Esophagus muscularis mucosa (tissue), 4 donors: ENCODE measurements at places on chromosomes 13 and 19. TPM values are rescaled to one million over a fixed set of nuclear protein-coding genes. Genes with fewer than 3 reads are reported as not detected.

Gene RNF126
- total RNA-seq, result 41.5 TPM

Gene IGFLR1
- 7.9 TPM for total RNA-seq

Gene RASAL3
- 2.5 TPM for total RNA-seq

Gene URAD
- not detected for total RNA-seq

Gene CSNK1G2
- 34.1 TPM for total RNA-seq

DNA sequence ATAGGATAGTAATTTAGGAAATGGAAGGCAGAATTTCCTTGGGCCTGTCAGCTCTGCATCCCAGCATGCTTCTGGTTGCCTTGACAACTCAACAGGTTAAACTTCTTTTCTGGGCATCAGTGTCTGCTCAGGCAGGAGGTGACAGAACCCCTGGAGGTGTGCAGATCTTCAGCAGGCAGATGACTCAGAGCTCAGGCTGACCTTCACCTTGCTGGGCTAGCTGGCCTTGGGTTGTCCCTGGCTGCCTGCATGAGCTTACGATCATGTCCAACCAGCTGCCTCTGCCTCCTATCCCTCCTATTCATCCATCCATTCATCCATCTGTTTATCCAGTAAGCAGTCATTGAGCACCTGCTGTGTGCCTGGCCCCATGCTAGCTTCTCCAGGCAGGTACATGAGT lies 81.2 kb upstream of the KCTD15 start:
- no peak for DNase-seq

DNA sequence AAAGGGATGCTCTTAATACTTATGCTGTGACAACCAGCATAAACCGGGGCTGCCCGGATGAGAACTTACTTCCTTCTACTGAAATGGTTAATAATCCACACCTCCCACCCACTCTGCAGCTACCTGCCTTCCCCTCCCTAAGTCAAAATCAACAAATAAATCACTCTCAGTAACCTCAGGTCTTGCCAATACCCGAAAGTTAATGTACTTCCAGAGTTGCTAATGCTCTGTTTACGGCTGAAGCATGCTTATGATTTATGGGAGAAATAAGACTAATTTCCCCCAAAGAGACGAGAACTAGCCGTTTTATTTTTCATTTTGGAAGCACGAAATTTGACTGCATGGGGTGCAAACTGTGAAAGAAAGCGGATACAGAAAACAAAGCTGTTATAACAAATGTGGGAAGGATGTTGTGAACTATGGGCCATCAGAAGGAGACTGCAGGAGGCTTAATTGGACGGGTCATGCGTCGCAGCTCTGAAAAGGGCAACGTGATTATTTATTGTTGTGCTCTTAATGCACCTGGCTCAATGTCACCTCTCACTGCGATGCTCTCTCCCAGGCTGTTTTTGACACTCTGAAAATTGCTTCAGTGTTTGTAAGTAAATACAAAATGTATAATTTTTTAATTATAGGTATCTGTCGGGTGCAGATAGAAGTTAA lies 114.0 kb upstream of the SLC7A1 start:
- no peak for DNase-seq

GRCh38 chr13:111929036-111929616 lies 137.8 kb upstream of the SOX1 start:
- DNase-seq, result no peak

DNA sequence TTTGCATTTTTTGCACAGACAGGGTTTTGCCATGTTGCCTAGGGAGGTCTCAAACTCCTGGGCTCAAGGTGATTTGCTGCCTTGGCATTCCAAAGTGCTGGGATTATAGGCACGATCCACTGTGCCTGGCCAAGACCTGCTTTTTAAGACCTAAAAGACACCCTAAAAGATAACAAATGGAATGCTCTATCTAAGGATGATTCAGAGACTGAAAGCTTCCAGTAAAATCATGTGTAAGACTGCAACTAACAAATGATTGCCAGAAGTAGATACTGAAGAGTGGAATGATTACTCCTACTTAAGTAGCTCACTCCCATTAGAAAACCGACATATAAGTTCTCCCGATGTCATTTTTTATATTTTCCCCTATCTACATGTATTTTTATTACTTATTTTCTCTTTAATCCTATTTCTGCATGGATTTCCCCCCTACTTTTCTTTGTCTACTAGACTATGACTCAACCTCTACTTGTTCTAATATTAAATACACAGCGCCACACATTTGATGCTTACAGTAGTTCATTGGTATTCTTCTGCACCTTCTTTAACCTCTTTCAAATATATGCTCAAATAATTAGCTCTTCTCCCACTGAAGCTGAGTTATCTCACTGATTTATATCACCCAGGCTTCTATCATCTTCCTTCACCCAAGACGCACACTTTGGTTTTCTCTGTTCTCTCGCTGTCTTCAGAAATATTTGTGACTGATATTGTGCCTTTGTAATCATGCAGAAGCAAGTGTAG lies 32.2 kb upstream of the KLF12 start:
- no peak for DNase-seq

GRCh38 chr19:44677019-44677811 lies 5.9 kb downstream of the CEACAM19 start:
- DNase-seq, result no peak
